ENCODE measurements at places on chromosomes 7 and 10.

- DNase-seq = no peak
Measured at GRCh38 chr10:6128087-6128486, 39.3 kb downstream of the RBM17 start.

DNA sequence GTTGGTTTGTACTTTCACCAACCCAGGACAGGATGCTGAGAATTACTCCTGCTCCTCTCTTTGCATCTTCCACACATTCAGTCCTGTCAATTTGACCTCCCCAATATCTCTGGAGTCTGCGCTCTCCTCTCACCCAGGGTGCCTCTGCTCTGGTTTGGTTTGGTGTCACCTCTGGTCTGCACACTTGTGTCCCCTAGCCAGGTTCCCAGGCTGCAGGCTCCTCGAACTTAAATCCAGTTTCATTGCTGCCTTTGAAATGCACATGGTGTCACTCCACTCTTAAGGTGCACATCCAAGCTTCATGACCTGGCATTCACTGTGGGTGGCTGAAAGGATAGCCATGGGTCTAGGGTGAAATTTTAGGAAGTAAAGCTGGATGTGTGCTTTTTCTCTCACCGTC, 271.6 kb downstream of the RPS24 start:
- no peak for DNase-seq

GRCh38 chr10:121062115-121062514, 211.0 kb downstream of the WDR11 start:
- DNase-seq = no peak

DNA sequence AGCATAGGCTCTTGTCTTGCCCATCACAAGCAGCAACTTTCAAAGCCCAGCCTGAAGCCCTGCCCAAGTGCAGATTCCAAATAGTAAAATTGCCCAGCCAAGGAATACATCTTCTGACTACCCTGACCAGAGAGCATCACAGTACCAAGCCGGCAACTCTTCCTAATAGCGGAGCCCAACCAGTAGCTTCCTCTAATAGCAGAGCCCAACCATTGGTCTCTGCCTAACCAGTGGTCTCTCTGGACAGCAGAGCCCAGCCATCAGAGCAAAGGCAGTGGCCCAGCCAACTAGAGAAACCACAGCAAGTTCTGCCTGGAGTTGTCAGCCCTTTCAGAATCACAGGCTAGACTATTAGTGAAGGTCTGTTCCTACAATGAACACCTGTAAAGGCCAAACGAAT, 285.6 kb downstream of the HGF start:
- DNase-seq = no peak

DNA sequence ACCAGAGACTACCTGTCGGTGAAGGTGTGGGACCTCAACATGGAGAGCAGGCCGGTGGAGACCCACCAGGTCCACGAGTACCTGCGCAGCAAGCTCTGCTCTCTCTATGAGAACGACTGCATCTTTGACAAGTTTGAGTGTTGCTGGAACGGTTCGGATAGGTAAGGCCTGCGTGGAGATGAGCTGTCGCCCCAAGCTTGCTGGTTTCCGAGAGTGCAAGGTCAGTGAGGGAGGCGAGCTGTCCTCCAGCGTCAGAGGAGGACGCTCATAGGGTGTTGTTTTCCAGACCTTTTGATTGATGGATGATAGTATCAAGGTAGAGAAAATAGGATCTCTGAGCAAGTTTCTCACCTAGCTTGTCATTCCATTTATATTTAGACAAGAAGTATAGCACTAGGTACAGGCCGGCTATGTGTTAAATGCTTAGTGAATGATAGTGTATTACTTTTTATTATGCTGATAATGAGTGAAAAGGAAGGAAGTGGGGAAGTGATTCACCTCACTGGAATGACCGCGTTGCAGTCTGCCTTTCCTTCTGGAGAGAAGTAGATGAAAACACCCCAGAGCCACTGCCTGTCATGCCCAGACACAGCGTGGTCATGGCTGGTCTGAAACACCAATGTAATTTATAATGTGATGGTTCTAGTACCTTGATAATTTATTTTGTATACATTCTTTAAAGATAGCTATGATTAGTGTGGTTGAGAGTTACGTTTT, 33.9 kb downstream of the BNIP3 start:
- no peak for DNase-seq

DNA sequence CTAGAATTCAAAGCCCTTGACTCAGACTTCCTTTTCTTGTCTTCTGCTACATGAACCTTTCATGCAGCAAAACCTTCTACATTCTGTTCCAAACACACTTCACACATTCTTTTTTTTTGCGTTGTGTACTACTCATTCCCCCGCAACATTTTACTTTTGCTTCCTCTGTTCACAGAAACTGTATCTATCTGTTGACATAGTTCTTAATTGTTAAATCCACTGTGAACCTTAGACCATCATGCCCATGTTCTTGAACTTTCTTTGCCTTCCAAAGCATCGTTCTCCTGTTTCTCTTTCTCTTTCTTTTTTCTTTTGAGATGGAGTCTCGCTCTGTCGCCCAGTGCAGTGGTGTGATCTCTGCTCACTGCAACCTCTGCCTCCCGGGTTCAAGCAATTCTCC, 14.2 kb downstream of the CCSER2 start:
- no peak for DNase-seq

DNA sequence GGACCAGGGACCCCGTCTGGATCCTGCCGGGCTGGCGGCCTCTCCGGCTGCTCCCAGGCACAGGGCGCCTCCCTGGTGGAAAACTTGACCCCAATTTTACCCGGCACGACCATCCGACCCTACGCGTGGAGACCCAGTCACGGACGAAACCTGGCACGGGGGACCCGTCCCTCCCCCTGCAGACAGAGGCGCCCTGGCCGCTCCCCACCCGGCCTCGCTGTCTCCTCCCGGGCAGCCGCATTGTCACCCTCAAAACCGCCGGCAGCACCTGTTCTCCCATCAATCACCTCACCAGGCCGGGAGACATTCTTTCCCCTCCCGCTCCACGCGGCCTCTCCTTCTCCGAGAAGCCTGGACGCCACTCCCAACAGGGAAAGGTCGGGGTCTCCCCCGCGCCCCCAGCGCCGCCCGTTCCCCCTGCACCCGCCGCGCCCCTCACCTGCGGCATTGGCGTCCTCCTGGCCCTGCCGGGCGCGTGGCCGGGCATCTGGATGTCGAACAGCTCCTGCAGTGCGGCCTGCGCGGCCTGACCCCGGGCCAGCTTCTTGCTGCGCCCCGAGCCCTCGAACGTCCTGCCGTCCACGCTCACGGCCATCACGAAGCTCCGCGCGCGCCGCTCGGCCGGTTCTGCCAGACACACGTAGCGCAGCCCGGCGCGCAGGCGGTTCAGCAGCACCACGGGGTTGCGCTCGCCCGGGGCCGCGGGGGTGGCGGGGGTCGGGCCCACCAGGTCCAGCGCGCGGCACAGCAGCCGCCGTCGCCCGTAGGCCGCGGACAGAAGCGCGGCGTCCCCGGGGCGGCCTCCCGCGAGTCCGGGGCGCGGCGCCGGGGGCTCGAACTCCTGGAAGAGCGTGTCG, 306.6 kb downstream of the WDR37 start:
- no peak for DNase-seq

DNA sequence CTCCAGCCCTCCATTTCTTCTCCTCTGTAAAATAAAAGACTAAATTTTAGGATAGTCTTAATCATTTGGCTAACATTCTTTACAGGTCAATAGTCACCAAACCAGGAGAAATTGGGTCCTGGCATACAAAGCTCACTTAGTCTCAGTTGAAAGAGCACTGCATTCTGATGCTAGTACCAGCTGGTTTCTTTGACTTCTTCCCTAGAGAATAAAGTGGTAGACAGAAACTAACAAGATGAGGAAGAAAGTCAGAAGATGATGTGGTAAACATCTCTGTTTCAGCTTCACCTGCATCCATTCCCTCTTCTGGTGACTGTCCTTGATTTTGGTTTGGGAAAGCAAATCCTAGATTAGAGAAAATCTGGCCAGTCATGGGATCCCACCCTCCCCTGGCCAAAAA, 37.2 kb downstream of the NKX2-3 start:
- no peak for DNase-seq

GRCh38 chr10:34092891-34093290, 722.2 kb downstream of the PARD3 start:
- DNase-seq = no peak

DNA sequence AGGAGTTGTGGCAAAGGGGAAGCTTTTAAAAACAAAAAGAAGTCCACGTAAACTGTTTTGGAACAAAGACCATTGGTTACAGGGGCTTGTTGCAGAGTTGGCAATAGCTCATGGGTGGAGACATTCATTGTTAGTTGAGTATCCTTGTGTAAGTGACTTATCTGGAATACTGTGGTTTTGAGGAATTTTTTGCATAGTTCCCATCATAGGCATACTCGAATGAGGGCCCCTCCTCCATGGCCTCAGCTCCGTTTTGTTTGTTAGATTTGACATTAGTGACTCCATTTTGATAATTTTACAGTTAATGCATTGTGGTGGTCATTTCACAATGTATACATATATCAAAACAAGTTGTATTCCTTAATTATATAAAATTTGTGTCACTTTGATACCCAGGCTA, 12.8 kb upstream of the SMKR1 start:
- no peak for DNase-seq

- DNase-seq = no peak
Measured at GRCh38 chr7:22842973-22843372, 20.3 kb upstream of the TOMM7 start.

- no peak for DNase-seq
Measured at GRCh38 chr10:115355162-115355760, 262.1 kb downstream of the ATRNL1 start.

GRCh38 chr7:2404714-2405119, 1.3 kb downstream of the CHST12 start:
- no peak for DNase-seq

GRCh38 chr10:128708182-128708581, 582.0 kb upstream of the MKI67 start:
- no peak for DNase-seq

- DNase-seq = no peak
Measured at GRCh38 chr7:152344253-152344652, 91.5 kb downstream of the KMT2C start.

DNA sequence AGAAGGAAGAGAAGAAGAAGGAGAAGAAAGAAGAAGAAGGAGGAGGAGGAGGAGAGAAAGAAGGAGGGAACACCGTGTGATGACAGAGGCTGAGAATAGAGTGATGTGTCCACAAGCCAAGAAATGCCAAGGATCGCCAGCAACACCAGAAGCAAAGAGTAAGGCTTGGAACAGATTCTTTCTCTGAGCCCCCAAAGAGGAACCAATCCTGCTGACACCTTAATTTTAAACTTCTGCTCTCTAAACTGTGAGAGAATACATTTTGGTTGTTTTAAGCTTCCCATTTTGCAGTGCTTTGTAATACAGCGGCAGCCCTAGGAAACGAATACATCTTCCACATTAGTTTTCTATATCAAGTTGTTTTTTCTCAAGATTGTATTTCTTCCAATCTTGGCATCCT, 13.9 kb upstream of the WNT8B start:
- DNase-seq = no peak

- no peak for DNase-seq
Measured at GRCh38 chr10:3774814-3775695, 10.0 kb downstream of the KLF6 start.

DNA sequence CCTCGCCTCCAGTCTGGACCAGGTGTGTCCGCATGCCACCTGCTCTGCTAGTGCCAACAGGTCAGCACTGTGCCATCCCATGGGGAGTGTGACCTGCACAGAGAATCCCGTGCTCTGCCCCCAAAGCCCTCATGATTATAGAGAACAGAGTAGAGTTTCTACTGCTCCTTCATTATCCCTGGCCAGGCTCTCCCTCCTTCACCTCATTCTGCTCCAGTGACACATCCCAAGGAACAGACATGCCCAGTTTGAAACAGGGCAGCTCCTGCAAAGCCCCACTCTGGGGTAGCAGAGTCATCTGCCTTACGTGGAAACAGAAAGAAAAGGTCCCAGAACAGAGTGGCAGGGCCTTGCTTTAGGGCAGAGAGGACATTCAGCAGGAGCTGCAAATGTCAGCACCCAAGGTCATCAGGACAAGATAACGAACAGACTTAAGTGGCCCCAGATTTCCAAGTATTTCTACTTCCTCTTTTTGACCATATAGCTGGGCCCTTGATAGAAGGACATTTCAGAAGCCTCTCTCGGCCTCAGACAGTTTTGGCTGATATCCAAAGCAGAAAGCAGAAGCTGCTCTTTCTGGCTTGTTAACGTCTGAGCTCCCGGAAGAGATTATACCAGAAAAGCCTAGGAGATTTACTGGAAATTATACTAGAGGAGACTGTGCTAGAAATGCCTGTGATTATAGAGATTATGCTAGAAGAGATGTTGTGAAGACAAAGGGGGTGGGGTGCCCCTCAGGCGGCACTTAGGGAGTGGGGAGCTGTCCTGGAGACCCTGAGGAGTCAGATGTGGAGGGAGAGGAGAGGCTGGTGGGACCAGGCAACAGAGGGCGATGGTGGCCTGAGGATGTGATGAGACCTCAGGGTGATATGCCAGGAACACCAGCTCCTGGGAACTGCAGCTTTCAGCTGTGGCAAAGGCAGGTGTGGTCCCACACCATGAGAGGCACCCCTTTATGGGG, 12.6 kb downstream of the TMEM176B start:
- no peak for DNase-seq

DNA sequence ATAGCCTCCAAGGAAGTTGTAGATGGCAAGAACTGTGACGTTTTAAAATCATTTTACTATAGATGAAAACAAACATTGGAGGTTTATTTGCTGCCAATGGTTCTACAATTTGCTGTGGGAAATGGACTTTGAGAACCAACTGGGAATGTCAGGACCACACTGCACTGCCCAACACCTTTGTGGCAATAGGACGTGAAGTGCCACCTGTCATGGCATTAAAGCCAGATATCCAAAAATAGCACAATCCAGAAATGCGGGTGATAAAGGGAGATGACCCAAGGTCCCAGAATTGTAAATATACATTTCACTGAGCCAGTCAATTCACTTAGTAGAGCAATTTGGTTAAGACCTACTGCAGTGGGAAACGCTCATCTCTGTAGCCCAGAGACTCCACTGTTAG, 116.4 kb downstream of the MPP7 start:
- no peak for DNase-seq

- no peak for DNase-seq
Measured at GRCh38 chr10:94010886-94011285, 17.2 kb downstream of the PLCE1 start.

- no peak for DNase-seq
Measured at GRCh38 chr10:113348694-113349093, 204.2 kb upstream of the HABP2 start.

DNA sequence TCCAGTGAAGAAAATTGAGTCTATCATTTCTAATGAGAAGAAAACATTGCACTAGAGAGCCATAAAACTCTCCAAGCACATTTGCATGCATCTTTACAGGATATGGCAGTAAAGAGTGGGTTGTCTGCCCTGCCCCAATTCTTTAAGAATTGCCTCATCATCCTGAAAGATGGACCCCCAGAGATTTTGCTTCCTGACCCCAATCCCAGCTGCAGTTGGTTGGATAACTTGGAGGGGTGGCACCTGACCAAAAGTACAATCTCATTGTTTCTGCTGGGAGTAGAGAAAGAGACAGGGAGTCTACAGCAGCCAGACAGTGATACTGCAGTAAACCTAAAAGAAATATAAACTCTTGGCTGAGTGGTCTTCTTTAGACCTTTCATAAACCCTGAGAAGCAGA, 49.1 kb upstream of the ADCY1 start:
- no peak for DNase-seq

- no peak for DNase-seq
Measured at GRCh38 chr7:74175340-74175739, 1.2 kb downstream of the EIF4H start.

GRCh38 chr10:22658745-22659410, 55.5 kb downstream of the PIP4K2A start:
- no peak for DNase-seq
